Activated CD8-positive, alpha-beta memory T cell treated with anti-CD3 and anti-CD28 coated beads, Interleukin-2, amount 50 U/mL, for 4 hours (primary cell): ENCODE measurements at places on chromosomes 3 and 15.

GRCh38 chr3:124802702-124803101, 72.5 kb downstream of the UMPS start:
- DNase-seq = no peak

DNA sequence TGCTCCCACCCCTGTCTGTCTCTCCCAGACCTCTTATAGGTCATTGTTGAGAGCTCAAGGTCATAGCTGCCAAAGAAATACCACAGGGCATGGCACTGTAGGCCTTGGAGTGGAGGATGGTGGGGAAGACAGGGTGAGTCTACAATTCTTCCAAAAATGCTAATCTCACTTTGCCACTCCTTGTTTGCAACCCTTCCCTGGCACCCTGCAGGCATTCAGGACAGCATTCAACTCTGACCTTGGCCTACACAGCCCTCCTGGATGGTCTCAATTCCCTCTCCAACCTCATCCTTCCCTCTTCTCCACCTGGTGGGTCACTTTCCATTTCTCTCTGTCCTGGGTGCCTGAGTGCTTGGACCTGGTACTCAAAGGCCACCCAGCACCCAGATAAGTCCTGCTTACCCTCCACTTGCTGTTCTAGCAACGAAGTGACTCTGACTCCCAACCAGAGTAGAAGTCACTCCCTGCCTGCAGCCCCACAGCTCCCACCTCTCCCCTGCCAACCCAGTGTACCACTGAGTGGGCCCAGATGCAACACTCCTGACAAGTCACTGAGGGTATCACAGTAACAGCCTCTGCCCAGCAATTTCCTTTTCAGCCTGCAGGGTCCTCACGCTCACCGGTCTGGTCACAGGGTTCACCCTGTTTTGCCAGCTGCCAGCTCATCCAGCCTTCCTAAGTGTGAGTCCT, 36.6 kb downstream of the AMOTL2 start:
- no peak for DNase-seq

DNA sequence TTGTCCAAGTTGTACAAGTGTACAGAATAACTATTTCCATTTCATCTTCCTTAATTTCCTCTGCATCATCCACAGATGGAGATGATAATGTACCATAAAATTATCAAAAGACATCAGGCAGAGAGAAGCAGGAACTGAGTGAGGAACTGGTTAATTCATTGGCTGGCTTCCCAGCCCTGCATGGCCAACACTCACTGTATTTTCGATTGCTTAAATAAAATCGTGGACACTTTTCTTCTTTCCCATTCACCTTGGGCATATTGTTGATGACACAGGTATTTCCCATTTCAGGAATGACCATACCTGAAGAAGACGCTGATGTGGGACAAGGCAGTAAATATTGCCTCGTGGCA, 144.2 kb upstream of the ABHD17C start:
- DNase-seq = no peak

DNA sequence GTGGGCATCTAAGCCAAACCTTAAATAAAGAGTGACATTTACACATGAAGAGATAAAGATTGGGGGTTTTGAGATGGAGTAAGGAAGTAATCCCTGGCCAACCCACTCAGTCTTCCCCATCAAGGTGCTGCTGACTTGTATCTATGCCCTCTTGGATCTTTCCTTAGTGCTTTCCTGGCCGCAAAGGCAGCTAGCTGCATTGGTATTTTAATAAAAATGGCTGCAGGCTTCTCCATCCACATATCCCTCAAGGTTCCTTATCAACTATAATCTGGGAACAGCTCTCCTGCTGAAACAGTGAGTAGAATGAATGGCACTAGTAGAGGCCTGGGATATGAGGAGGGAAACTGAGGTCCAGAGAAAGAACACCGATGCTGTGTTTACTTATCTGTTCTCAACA, 122.2 kb upstream of the ANKRD28 start:
- no peak for DNase-seq

DNA sequence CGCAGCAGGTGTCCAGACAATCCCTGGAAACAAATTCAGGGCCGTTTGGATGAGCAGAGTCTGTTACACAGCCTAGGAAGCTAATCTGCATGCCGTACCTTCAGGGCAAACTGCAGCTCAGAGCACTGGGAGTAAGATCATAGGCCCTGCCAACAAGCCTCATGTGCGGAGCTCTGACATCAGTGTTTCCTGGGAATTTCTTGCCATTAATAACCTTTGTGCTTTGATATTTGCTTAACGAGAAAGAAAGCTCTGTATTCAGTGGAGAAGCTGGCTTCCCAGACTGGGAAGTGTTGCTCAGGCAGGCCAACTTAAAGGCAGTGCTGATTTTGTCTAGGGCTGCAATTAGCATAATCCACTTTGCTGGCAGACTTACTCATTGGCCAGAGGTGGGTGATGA, 116.1 kb upstream of the KLHL25 start:
- no peak for DNase-seq

GRCh38 chr3:107294117-107294516, 83.1 kb upstream of the CCDC54 start:
- no peak for DNase-seq

- DNase-seq = no peak
Observed at GRCh38 chr3:42025370-42026138, 63.7 kb upstream of the ULK4 start.

DNA sequence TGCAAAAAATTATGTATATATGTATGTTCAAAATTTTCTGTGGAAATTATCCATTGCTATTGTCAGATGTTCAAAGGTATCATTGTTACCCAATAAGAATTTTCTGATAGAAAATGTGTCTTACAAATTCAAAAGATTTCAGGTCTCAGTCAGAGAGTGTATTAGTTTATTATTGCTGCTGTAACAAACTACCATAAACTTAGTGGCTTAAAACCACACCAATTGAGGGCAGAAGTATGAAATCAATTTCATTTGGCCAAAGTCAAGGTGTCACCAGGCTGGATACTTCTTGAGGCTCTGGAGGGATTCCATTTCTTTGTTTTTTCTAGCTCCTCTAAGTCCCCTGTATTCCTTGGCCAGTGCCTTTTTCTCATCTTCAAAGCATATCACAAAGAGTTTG, 914.4 kb upstream of the ROBO1 start:
- DNase-seq = no peak

DNA sequence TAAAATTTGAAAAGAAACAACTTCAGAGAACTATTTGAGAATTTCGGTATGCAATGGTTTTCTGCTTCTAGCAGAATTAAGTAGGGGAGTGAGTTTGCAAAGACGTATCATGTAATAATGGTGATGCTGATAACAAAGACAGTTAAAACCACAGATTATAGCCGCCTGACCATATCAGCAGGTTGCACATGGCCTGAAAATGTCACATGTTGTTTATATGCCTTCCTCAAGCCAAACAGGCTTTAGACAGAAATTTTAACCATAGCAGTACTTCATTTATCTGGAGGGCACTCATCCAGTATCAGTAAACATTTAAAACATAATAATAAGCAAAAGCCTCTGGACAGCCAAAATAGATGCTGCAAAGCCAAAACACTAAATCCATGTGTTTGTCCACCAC, 131.7 kb downstream of the RYR3 start:
- no peak for DNase-seq

DNA sequence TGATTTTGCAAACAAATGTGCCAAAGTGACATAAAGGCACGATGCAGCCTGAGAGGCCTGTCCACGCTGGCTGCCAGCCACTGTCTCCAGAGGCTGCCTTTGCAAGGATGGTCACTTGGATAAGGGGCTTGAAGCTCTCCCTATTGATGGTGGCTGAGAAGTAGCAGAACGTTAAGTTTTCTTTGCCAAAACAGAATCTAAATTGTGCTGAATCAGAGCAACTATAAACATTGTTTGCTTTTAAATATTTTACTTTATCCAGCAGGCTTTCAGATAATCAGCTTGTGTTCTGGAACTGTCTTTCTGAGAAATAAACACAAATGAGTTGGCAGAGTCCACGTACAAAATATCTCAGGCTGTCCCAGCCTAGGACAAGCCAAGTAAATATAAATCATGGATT, 23.8 kb upstream of the CNBP start:
- no peak for DNase-seq

- DNase-seq = no peak
Observed at GRCh38 chr3:73365756-73366397, 258.9 kb downstream of the PDZRN3 start.

DNA sequence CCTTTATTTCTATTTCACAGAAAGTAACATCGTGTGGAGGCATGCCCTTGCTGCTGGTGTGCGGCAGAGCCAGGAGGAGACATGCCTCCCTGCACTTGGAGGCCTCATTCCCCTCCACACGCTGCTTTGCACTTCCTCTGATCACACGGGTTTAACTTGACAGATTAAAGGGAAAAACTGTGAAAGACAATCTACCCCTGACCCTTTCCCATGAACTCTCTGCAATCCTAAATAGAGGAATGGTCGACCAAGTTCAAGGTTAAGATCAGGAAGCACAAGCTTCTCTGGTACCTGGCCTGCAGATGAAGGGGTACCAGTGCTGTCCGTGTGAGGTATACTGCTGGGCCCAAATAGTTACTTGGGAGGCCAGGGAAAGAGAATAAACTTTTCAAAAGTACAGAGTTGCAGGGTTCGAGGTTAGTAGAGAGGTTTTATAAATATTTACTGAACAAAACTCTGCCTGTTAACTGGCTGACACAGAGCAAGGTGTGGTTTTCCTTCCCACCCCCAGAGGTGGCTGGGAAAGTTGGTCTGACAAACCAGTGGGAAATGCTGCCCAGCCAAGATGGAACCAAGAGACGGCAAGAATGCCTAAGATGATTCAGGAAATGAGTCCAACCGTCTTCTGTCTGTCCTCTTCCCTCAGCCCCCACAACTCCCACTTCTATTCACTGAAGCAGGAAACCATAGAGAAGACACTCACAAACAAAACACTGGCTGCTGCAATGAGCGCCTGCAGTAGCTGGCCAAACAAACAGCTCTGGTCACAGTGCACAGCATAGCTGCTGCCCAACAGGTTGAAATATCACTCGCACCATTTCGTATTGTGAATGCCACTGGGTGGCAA, 79.6 kb downstream of the IGF2BP2 start:
- DNase-seq = no peak

GRCh38 chr15:43150191-43150929, 17.0 kb downstream of the TMEM62 start:
- DNase-seq = no peak

- DNase-seq = no peak
Observed at GRCh38 chr3:161108840-161109239, 3.7 kb upstream of the B3GALNT1 start.

- no peak for DNase-seq
Observed at GRCh38 chr3:9064850-9065249, 101.6 kb upstream of the RAD18 start.

DNA sequence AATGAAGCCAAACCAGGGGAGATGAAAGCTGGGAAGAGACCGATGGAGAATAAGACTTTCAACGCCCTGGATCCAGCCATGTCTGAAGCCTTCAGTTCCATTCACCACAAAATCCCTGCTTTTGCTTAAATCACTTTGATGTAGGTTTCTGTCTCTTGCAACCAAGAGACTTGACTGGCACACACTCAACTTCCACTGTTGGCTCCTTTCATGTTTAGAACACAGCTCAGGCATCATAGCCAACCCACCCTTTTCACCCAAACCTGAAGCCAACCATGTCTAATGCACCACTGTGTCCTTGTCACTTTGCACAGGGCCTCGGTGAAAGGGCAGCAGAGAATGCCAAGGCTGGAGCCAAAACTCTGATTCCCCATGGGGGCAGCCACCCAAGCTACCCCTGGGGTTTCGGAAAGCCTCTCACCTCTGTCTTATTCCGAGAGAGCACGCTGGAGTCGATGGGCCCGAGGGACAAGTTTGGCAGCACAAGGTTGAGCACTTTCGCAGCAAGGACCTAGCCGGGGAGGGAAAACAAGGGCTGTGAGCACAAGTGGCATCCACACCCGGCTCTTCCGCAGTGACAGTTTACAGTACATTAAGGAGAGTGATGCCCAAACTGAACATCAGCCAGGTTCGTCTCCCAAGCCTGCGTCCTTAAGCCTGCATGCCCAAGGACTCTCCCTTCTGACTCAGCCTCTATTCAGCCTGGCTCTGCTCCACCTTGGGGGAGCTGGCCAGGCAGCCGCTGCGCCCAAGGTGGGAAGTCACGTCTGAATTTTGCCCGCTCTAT, 37.6 kb downstream of the ABTB1 start:
- DNase-seq = no peak

GRCh38 chr15:66405615-66406014, 18.9 kb downstream of the MAP2K1 start:
- no peak for DNase-seq

DNA sequence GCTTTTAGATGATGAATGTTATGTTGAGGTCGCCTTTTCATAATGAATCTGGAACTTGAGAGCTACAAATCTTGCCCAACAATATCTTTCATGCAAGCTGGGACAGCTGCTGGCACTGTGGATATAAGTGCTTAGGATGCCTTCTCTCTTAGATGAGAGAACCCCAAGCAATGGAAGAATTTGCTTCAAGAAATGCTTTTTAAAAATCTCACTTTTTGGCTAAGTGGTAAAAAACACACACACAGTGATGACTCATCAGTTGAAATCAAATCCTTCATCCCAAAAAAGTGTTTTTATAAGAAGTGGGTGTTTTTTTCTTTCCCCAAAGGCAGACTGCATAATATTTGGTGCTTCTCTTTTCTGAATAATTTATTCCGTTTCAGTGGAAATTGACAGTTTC, 38.4 kb upstream of the GALNT15 start:
- no peak for DNase-seq

DNA sequence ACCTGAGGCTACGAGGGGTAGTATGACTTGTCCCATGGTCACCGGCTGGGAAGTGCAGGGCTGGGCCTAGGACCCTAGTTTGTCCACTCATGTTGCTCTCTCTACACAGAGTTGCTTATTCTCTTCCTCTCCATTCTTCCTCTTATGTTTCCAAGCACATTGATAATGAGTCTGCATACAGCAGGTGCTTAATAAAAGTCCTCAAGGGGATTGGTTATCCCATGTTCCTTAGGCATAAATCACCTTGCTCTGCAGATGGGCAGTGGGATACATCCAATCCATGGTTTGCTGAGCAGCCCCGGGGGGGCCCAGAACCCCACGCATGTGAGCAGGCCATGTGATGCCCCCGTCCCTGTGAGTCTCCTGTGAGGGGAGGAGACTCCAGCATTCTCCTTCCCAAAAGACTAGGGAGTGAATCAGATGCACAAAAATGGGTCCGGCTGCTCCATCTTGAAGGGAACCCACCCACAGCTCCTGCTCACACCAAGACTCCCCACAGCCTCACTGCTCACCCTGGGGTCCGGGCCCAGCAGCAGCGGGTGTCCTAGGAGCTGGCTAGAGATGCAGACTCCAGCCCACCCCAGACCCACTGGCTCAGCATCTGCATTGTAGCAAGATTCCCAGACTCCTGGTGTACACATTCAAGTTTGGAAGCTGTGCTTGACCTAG, 139.9 kb downstream of the NUP210 start:
- DNase-seq = no peak

GRCh38 chr15:48437178-48437577, 105.9 kb downstream of the DUT start:
- no peak for DNase-seq
